Stimulated activated naive CD4-positive, alpha-beta T cell (primary cell): ENCODE measurements at places on chromosomes 2 and 18.
A peak's percentile ranks its signal among the peaks of the same experiment; 100 is the strongest.

DNA sequence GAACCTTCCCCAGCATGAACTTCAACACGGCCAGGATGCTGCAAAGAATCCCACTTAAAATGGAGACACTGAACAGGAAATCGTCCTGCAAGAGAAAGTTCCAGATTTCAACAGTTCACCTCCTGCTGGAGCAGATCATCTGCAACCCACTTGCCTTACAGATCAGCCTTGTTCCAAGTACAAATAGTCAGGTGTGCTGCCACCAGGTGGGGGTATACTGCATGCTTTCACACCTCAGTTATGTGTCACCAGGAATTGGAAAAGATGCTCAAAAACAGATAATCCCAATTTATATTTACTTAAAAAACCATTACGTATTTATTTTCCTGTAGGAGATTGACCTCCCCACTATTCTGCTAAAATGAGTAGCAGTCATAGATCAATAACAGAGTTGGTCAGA, 212.3 kb downstream of the MGAT5 start:
- DNase-seq: peak; percentile 4

- no peak for DNase-seq
Observed at GRCh38 chr2:151326554-151326953, 30.8 kb upstream of the TNFAIP6 start.

DNA sequence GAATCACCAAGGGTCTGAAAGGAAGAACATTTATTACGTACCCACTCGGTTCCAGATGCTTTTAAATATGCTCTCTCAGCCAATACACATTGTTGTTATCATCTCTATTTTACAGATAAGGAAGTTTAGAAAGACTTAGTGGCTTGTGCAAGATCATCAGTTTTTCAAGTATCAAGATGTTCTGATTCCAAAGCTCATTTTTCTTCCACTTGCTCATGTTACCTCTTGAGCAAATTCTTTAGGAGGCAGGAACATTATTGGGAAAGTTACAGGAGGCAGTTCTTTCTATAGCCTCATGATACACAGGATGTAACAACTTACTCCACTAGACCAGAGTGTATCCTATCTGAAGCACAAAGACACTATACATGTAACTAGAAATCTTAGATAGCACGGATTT, 65.0 kb upstream of the MMADHC start:
- no peak for DNase-seq

DNA sequence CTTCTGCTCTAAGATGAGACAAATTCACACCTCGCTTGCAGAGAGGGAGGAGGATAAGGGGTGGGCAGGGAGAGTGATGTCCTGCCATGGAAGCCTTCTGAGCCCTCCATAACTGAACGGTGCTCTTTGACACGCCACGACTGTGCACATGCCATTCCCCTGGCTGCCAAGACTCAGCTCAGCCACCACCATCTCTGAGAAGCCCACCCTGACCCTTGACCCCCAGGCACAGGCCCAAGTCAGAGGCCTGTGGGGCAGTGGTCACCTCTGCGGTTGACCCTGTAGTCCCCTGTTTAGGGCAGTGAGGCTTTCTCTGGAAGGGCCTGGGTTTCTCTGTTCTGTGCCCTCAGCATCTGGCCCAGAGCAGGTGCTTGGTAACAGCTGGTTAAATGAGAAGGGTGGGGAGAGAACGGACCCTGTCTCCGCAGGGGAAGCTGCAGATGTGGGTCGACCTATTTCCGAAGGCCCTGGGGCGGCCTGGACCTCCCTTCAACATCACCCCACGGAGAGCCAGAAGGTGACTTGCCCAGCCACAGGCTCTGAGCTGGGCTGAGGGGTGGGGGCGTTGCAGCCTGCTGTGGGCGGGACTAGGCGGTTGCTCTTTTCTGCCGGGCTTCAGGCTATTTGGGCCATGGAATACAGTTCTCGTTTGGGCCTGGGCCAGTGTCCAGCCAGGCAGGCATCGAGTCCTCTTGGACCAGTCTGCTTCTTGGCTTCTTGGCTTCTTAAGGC, 215.1 kb downstream of the DYSF start:
- DNase-seq: no peak

GRCh38 chr2:73896362-73897239, 3.8 kb downstream of the ACTG2 start:
- peak; percentile 28 for DNase-seq
